ENCODE measurements at places on chromosomes 1 and 21. TPM values are rescaled to one million over a fixed set of nuclear protein-coding genes. Genes with fewer than 3 reads are reported as not detected.

DNA sequence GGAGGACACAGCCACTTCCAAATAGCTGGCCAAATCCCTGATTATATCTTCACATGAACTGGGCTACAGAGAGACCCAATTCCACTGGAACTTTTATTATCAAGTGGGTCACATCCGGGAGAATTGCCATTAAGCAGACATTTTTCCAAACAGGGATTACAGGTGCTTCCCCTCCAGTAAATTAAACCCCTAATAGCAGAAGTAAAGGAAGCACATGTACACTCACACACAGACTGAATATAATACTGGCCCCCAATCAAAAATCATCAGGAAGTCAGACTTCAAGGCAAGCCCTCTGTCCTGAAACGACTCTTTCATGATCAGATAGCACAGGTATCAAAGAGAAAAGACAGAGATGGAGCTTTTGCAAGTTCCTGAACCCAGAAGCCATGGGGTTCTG is 118.6 kb upstream of the PPP2R5A start:
- no peak overlapping the region for H3K4me3 ChIP-seq
- H3K27me3 ChIP-seq, result no peaks in the 10 kb centered on the region
- no peaks in the 10 kb centered on the region for H3K36me3 ChIP-seq

TAS1R1 gene
- polyA plus RNA-seq, result 0.27 TPM

- peak; percentile 100 for DNase-seq
- H3K4me3 ChIP-seq, result peak within 1 kb of the TSS; percentile 82
- no peaks in the 10 kb centered on the region for H3K27me3 ChIP-seq
- peaks cover 27% of the 10 kb centered on the region for H3K4me1 ChIP-seq
- peaks cover 19% of the 10 kb centered on the region for H3K36me3 ChIP-seq
- peak within 1 kb of the TSS; percentile 99 for H3K27ac ChIP-seq
Measured at GRCh38 chr1:24642481-24643362, at the start of gene SRRM1. TSS of gene SRRM1 (plus strand) at chr1:24643302. CDS start at chr1:24643327, 25 bp downstream.

- no peaks in the 10 kb centered on the region for H3K36me3 ChIP-seq
- no peaks in the 10 kb centered on the region for H3K4me1 ChIP-seq
- H3K4me3 ChIP-seq, result no peak overlapping the region
- H3K27me3 ChIP-seq, result no peaks in the 10 kb centered on the region
- DNase-seq, result no peak
- H3K27ac ChIP-seq, result no peak overlapping the region
Measured at GRCh38 chr1:202272103-202272845, 69.5 kb downstream of the UBE2T start.

DNA sequence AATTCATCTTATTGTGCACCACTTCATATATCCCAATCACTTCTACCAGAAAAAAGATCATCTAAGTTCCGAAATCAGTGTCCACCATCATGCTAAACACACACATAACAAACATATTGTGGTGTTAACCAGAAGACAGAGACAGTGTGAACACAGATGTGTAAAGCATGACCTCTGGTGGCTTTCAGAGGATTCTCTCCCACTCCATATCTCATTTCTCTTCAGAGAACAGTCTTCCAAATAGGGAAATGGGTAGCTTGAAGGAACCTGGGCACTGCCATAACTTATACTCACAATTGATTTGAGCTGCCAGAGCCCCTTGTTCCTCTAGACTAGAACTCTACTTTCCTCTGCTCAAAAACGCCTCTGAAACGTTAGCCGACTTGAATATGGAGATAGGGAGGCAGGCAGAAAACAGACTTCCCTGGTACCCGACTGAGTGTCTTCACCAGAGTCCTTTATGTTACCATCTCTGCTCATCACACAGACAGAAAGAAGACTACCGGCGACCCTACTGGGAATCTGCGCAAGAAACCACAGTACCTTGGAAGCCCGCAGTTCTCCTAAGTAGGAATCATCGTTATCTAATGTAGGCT is 1.8 kb upstream of the ELAPOR1 start:
- peaks cover 22% of the 10 kb centered on the region for H3K27me3 ChIP-seq
- no peaks in the 10 kb centered on the region for H3K36me3 ChIP-seq
- no peak overlapping the region for H3K27ac ChIP-seq
- peak overlapping the region; percentile 43 for H3K4me3 ChIP-seq
- peaks cover 20% of the 10 kb centered on the region for H3K4me1 ChIP-seq

BCAR3 gene
- polyA plus RNA-seq, result 15.0 TPM

- no peak overlapping the region for H3K4me3 ChIP-seq
- DNase-seq, result no peak
- no peaks in the 10 kb centered on the region for H3K36me3 ChIP-seq
- H3K27me3 ChIP-seq, result no peaks in the 10 kb centered on the region
- H3K4me1 ChIP-seq, result no peaks in the 10 kb centered on the region
- no peak overlapping the region for H3K27ac ChIP-seq
Measured at GRCh38 chr1:92882819-92883218, 51.0 kb downstream of the RPL5 start.

DNA sequence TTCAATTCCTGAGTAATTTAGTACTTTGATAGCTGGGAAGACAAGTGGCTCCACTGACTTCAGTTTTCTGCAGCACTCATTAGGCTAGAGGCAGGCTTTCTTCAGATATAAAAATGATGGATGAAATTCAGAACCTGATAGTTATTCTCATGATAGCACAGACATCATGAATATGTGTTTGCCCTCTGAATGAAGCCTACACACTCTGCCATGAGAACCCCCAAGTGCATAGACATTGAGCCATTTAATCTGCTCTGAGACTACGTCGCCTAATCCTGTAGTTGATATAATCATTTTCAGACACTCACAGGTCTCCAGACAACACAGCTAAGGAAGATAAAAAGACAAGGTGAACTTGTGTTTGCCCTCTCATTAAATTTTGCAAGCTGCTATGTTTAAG is 566.1 kb downstream of the AMY1C start:
- no peaks in the 10 kb centered on the region for H3K27me3 ChIP-seq

- H3K4me1 ChIP-seq, result no peaks in the 10 kb centered on the region
- no peak for DNase-seq
- H3K36me3 ChIP-seq, result no peaks in the 10 kb centered on the region
- H3K27ac ChIP-seq, result peak overlapping the region; percentile 41
- H3K27me3 ChIP-seq, result peaks cover 6% of the 10 kb centered on the region
Measured at GRCh38 chr21:46606427-46606813, 1.5 kb upstream of the S100B start.

Measured in adrenal gland (tissue), 19 donors.